Glutamatergic neuron (in vitro differentiated cells): ENCODE measurements at places on chromosomes 12 and 14. TPM values are rescaled to one million over a fixed set of nuclear protein-coding genes. Genes with fewer than 3 reads are reported as not detected.

DNA sequence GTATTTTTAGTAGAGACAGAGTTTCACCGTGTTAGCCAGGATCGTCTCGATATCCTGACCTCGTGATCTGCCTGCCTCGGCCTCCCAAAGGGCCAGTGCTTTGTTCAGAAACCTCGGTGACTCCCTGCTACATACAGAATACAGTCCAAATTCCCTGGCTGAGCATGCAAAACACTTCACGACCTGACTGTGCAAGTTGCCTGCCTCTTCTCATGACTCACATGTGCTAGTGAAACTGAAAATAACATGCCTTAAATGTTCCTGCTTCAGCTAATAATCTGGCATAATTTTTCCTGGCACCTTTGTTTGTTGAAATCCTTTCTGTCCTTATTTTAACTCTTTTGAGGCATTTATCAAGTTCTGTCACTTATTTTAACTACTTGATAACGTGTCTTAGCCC, 8.2 kb downstream of the DMAC2L start:
- H3K27ac ChIP-seq: no peak overlapping the region
- H3K4me1 ChIP-seq: peaks cover 10% of the 10 kb centered on the region
- H3K27me3 ChIP-seq: no peaks in the 10 kb centered on the region
- peaks cover 6% of the 10 kb centered on the region for H3K36me3 ChIP-seq

GRCh38 chr14:22653012-22653621, 9.0 kb upstream of the OR6J1 start:
- H3K4me1 ChIP-seq: no peaks in the 10 kb centered on the region
- no peak overlapping the region for H3K27ac ChIP-seq
- H3K36me3 ChIP-seq: no peaks in the 10 kb centered on the region

DNA sequence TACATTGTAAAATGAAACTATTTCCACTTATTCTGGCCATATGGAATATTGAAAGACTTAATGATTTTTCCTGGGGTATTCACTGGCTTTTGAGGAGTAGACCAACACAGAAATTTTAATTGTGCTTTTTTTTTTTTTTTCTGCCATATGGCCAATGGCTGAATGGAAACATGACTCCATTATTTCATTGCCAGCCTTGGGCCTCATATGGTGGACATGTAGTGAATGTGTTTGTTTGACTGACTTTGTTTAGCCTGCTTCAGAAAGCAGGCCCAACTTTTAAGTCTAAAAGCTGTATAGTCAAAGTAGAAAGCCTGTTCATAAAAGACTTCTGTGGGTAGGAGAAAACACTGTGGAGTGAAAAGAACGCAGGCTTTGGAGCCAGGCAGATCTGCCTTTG, 2.4 kb downstream of the GNG2 start:
- peak overlapping the region; percentile 98 for H3K4me3 ChIP-seq
- DNase-seq: no peak
- peaks cover 12% of the 10 kb centered on the region for H3K27me3 ChIP-seq

- H3K4me3 ChIP-seq: no peak overlapping the region
- peaks cover 3% of the 10 kb centered on the region for H3K27me3 ChIP-seq
- DNase-seq: no peak
- peaks cover 18% of the 10 kb centered on the region for H3K4me1 ChIP-seq
- H3K36me3 ChIP-seq: peaks cover 22% of the 10 kb centered on the region
These were observed 129.5 kb downstream of the SLC38A6 start for GRCh38 chr14:61110316-61111082.

Gene P2RX7
- not detected for total RNA-seq
